Stimulated activated CD8-positive, alpha-beta memory T cell treated with anti-CD3 and anti-CD28 coated beads, Interleukin-7, amount 100 ng/mL, for 24 hours (primary cell): ENCODE measurements at places on chromosomes 16 and 17.

DNA sequence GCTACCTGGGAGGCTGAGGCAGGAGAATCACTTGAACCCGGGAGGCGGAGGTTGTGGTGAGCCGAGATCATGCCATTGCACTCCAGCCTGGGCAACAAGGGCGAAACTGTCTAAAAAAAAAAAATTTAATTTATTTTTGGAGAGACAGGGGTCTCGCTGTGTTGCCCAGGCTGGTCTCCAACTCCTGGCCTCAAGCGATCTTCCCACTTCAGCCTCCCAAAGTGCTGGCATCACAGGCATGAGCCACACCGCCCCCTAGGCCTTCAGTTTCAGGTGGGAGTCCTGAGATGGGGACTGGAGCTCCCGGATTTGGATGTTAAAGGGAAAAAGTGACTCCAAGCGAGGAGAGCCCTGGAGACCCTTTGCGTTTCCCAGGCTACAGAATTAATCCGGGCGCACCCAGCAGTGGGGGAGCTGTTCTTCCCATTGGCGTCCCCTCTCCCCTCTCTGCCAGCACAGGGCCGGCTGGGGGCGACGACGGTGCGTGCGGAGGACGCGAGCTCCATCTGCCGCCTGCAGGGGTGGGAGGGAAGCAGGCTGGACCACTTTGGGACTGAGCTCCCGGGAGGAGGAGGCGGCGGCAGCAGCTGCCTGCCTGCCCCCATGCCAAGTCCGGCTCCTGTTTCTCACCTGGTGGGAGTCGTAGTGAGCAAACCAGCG is 49.3 kb upstream of the USP7 start:
- no peak for DNase-seq

GRCh38 chr17:2593821-2594721 is 617 bp downstream of the PAFAH1B1 start:
- DNase-seq: peak; percentile 65

- DNase-seq: no peak
Observed at GRCh38 chr16:16797239-16797638, 418.3 kb downstream of the NPIPA7 start.

GRCh38 chr16:76824221-76824620 is 366.8 kb upstream of the MON1B start:
- DNase-seq: no peak

DNA sequence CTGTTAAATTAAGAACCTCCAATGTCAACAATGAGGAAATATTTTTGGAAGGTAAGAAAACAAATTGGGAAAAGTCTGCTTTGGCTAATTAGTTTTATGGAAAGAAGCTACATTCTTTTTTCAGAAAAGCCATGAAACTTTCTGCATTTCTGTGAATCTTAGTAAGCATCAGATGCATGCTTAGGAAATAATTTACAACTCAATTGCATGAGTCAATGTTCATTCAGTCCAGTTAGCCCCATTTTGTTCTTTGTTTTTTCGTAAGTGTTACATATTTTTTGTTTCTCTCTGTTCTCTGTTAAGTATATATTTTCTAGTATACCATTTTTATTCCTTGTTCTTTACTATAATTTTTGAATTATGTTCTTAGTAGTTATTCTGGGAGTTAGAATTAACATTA is 195.2 kb upstream of the KIF2B start:
- DNase-seq: no peak

DNA sequence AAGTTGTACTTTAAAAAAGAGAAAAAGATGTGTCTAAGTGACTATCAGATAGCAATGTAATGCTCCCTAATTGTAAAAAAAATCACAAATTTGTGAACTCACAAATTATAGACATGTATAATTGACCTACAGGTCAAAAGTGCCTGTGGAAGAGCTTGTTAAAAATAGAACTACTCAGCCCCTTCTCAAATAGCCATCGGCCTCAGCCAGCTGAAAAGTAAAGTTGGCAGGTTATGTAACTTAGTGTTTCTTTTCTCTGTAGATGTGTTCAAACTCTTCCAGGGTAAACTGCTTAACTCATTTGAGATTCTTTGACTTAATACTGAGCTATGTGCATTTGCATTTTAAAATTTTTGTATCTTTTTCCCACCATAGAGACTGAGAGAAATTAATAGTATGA is 13.3 kb downstream of the AKTIP start:
- no peak for DNase-seq

GRCh38 chr16:89691986-89692569 is 5.6 kb downstream of the CDK10 start:
- no peak for DNase-seq

DNA sequence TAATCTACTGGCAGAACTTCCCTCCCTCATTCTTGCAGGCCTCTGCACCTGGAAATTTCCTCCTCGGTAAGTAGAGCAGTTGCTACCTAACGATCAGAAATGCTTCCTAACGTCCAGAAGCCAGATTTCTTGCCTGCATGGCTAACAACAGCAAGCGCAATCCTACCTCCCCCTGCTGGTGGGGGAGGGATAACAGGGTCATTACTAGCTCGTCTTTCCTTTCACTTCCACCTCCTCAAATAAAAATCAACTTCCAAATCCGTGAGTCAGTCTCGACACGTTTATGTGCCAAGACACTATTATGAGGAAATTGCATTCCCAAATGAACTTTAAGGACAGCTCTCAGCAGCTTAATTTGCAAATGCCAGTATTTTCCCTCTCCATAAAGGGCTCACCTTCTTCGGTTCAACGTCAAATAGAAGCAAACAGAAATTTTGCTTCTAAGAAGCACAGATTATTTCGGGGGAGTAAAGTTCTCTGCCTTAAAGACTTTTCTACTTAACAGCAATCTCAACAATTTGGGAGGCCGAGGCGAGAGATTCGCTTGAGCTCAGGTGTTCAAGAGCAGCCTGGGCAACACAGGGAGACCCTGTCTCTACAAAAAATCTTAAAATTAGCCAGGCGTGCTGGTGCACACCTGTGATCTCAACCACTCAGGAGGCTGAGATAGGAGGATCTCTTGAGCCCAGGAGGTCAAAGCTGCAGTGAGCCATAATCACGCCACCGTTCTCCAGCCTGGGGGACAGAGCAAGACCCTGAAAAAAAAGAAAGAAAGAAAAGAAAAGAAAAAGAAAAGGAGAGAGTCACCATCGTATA is 188.6 kb upstream of the PSMD7 start:
- peak; percentile 2 for DNase-seq

- no peak for DNase-seq
Observed at GRCh38 chr17:59853168-59853918, 39.4 kb downstream of the TUBD1 start.

- DNase-seq: no peak
Observed at GRCh38 chr17:68301438-68301959, 10.2 kb downstream of the ARSG start.

- DNase-seq: no peak
Observed at GRCh38 chr16:50957056-50957455, 194.0 kb downstream of the SALL1 start.

- no peak for DNase-seq
Observed at GRCh38 chr17:42255445-42255844, 20.7 kb downstream of the STAT5B start.

- no peak for DNase-seq
Observed at GRCh38 chr16:89349947-89350633, 132.6 kb downstream of the ZNF778 start.

- no peak for DNase-seq
Observed at GRCh38 chr16:73890186-73891128, 406.2 kb upstream of the PSMD7 start.

DNA sequence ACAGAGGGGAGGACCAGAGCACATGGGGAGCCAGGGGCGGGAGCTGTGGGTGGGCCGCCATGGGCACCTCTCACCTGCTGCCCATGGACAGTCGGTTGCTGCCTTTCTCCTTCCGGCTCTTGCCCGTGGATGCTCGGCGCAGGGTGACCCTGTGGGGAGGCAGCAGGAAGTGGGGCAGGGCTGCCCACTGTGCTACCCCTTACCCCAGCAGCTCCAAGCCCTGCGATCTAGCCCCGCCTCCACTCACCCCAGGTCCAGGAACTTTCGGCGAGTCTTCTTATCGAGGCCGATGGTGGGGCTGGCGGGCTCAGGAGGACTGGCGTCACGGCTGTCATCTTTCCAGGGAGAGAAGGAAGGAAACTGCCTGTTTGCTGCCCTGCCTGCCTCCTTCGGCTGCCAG is 14.2 kb downstream of the SAMD14 start:
- no peak for DNase-seq

DNA sequence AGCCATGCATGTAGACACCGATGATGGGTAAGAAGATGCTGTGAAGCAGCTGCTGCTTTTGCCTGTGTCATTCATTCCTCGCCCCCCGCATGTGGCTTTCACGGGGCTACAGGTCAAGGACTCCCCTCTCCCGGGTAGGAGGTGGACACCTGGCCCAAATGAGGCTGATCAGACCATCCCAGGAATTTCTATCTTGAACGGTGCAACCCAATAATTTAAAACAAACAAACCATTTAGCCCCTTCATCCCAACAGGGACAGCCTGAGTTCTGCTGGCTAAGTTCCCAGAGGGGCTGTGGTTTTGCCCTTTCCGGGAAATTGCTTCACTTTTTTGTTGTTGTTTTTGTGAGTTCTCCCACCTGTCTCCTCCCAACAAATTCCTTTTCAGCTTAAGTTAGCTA is 137.7 kb upstream of the CDH5 start:
- no peak for DNase-seq

GRCh38 chr17:27544350-27545131 is 86.4 kb upstream of the LGALS9 start:
- DNase-seq: peak; percentile 46

GRCh38 chr17:10149573-10150399 is 48.6 kb downstream of the GAS7 start:
- DNase-seq: no peak

GRCh38 chr17:1497831-1498230 is 5.3 kb upstream of the MYO1C start:
- DNase-seq: no peak

DNA sequence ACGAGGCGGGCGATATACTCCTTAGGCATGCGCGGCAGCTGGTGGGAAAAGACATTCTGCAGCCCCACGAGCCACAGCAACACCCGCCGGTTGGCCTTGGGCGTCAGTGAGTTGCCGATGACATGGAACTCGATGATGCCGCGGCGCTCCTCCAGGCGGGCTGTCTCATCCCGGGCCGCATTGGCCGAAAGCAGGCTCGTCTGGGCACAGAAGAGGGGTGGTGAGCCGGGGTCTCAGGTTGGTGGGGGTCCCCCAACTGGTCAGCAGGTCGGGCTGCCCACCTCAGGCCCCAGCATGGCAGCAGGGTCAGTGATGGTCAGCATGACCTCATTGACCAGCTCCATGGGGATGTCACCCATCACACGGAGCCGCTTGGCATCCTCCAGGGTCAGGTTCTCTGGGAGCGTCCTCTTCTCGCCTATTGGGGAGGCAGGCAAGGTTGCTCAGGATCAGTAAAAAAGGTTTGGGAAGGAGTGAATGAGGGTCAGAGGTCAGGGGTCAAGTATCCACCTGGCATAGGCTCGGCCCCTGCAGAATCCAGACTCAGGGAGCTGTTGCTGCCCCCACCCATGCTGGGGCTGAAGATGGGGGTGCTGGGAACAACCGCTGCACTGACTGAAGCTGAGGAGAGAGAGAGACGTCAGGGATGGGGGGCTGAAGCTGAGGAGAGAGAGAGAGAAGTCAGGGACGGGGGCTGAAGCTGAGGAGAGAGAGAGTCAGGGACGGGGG is 3.6 kb downstream of the KAT2A start:
- no peak for DNase-seq

GRCh38 chr16:74019612-74020011 is 277.0 kb upstream of the PSMD7 start:
- DNase-seq: no peak

DNA sequence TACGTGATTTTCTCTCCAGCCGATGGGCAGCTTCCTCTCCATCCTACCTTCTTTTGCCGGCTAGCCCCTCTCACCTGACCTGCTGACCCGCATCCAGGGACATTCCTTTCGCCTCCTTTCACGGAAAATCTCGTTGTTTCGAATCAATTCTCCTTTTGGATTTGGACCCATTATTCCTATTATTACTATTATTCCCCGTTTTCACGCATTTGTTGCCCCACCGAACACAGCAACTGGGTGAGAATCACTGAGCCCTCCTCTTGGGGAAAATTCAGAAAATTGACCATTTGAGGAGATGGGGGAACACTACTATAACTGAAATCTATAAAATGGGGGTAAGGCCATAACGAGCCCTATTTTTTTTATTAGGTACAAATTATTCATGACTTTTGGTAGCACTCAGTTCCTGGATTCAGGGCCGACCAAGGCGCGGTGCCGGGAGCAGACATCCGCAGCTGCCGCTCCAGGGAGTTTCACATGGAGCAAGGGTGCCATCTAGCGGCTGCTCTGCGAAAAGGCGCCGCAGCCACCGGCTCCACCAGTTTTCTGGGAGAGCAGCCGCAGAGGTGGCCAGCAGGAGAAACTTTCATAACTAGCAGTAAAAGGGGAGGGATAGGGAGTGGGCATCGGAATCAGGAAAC is 3.3 kb upstream of the HOXB8 start:
- peak; percentile 69 for DNase-seq

DNA sequence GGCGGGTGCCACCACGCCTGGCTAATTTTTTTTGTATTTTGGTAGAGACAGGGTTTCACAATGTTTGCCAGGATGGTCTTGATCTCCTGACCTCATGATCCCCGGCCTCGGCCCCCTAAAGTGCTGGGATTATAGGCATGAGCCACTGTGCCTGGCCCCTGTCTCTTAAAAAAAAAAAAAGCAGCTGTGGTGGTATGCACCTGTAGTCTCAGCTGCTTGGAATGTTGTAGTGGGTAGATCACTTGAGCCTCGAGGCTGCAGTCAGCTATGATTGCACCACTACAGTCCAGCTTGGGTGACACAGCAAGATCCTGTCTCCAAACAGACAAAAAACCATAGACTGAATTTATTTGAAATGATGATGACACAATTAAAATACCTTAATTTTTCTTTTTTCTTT is 24.3 kb downstream of the CDK12 start:
- DNase-seq: no peak

GRCh38 chr16:24208710-24209109 is 47.4 kb upstream of the CACNG3 start:
- DNase-seq: no peak

- no peak for DNase-seq
Observed at GRCh38 chr16:2096853-2097595, 38.7 kb downstream of the PKD1 start.

DNA sequence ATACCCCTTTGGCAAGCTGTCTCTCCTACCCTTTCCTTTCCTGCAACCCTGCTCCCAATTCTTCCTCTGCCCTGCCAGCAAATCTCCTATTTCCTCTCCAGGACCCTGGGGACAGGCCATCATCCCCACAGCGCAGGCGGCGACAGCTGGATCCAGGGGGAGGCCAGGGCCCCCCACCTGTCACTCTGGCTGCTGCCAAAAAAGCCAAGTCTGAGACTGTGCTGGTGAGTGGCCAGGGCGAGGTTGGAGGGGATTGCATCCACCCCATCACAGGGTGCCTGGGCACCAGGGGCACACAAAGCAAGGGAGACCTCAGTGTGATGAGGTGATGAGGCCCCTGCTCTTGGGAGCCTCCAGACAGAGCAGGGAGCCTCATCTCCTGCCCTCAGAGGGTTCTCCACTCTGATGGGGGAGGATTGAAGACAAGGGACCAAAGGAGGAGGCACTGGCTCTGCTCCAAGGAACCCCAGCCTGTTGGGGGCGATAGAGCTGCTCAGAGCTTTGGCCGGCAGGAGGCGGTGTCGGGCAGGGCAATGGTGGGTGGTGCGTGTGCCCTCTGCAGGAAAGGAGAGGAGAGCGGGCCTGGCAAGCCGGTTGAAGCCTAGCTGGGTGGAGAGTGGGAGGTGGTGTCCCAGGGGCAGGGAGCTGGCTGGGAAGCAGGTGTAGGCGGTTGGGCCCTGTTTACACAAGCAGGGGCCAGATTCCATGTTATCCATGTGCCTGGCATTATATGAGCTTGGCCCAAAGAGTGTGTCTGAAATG is 15.6 kb upstream of the PDK2 start:
- no peak for DNase-seq
